ENCODE measurements at places on chromosomes 12 and 14.

- no peak for DNase-seq
Measured at GRCh38 chr12:132238884-132239283, 90.5 kb downstream of the GALNT9 start.

DNA sequence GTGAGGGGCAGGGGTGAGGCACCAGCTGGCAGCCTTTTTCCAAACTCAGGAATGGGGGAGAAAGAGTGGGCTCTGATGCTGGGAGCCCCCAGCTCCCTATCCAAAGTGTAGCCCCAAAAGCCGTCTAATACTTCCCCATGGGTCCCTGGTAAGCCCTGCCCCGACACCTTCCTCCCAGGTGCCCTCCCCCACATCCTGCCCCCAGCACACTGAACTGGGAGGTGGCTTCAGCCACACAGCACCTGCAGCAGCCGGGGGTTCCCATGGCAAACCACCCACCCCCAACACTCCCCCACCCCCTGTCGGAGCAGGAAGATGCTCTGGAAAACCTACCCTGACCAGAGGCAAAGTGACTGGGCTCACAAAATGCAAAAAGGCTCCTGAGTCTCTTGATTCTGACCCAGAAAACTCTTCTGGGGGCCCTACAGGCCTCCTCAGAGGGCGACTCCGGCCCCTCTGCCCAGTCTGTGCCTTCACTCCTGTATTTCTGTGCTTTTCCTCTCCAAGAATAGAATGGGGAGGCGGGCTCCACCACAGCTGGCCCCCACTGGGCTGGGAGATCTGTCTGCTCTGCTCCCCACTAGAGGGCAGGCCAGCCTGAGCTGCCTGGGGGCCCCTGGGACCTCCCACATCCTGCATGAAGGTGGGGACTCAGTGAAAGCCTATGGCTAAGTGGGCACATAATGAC is 81.6 kb downstream of the ITPK1 start:
- DNase-seq = no peak

GRCh38 chr12:112937741-112938719 is at the start of gene OAS3:
OAS3 (plus strand) TSS chr12:112938474; CDS start chr12:112938531, 57 bp downstream.
- peak; percentile 61 for DNase-seq

- DNase-seq = no peak
Measured at GRCh38 chr14:101372894-101373620, 188.2 kb upstream of the DIO3 start.

DNA sequence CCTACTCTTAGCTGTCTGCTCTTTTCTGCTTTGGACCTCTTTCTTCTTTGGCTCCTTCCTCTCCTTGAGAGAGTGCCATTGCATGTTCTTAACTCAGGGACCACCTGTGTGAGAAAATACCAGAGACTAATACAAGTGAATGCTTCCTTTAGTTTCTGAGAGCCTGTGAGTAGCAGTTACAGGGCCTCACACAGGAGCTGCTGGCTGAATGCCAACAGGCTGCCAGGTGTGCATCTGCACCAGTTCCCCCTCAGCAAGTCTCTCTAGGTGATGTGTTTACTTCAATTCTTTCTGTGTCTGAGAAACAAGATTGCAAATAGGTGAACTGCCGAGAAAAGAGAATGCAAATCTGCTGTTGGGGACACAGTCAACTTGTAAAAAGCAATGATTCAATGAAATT is 108.2 kb downstream of the STXBP6 start:
- no peak for DNase-seq

DNA sequence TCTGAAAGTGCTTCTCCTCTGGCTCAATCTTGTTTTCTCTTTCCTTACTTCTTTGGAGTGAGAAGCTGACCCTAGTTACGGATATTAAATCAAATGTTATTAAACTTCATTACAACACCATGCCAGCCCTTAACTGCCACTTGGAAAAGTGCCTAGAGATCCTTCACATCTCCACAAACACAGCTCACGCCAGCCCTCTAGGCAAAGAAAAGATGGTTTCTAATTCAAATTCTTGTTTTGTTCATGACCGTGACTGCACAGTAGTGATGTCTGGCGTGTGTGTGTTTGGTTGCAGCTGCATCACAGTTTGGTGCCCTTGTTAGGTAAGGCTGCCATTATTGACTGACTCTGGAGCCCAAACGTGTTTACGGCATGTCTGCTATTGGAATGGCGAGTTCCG is 113.0 kb downstream of the BEGAIN start:
- no peak for DNase-seq

DNA sequence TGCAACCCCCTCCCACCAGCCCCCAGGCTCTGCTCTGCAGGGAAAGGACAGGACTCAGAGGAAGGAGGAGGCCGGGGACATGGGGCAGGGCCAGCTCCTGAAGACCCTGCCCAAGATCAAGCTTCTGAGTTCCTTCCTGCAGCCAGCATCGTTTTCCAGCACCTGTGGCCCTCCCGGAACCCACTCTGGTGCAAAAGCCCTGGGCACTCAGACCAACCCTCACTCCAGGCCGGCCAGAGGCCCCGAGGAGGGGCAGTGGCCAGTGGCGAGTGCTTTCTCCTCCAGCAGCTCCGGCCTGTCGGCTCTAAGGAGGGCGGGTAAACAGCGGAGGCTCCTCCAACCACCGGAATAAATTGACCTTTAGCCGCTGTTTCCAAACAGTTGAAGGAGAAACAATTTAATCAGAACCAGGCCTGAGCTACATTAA is 10.8 kb downstream of the TMEM179 start:
- no peak for DNase-seq

DNA sequence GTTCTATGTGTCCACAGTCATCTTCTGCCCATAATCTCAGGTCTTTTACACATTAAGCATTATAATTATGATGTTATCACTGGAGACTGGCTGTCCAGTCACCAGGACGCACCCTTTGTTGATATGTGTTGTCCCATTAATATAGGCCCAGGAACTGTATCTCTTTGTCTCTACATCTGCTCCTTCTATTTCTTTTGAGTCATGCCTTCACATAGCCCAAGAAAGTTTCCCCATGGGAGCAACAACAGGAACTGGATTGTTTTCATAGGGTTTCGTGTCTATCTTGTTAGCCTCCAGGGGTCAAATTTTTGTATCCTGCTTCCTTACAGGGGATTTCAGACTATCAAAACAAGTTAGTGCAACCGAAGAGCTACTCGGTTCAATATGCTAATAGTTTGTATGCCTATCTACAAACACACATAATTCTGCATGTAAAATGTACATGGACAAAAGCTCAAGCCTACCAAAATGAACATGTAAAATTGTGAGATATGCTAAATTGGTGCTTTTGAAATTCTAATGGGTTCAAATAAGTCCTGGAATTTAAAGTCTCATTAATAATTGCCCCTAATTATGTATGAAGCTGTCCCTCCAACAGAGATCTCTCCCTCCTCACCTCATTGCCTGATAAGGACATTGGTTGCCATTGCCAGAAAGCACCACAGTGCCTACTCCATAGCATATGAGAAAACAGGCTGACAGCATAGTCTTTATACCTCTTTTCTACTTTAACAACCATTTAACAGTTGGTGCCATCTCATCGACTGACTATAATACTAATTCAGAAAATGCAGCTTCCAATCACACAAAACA is 99.8 kb upstream of the DIO2 start:
- DNase-seq = no peak

DNA sequence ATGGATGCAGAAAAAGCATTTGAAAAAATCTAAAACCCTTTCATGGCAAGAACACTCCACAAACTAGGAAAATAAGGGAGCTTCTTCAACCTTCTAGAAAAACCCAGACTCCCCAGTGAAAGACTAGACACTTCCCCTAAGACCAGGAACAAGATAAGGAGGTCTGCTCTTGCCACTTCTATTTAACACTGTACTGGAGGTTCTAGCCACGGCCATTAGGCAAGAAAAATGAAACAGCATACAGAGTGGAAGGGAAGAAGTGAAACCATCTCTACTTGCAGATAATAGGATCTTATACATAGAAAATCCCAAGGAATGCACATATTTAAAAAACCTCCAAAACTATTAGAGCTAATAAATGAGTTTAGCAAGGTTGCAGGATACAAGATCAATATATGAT is 42.3 kb downstream of the CHGA start:
- DNase-seq = no peak

GRCh38 chr12:14621826-14622225 is 54.1 kb upstream of the PLBD1 start:
- DNase-seq = no peak

GRCh38 chr12:30839643-30840220 is 85.0 kb upstream of the CAPRIN2 start:
- DNase-seq = no peak

DNA sequence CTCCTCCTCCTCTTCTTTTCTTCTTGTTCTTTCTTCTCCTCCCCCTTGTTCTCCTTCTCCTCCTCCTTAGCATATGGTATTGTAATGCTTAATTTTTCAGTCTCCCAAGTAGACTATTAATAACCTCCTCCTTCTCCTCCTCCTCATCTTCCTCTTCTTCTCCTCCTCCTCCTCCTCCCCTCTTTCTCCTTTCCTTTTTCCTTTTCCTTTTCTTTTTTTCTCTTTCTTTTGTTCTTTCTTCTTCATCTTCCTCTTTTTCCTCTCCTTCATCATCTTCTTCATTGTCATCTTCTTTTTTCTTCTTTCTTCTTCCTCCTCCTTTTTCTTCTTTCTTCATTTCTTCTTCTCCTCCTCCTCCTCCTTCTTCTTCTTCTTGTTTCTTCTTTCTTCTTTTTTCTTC is 251.6 kb upstream of the ARHGAP5 start:
- no peak for DNase-seq

GRCh38 chr14:26621364-26621763 is 23.5 kb upstream of the NOVA1 start:
- DNase-seq = no peak

- DNase-seq = no peak
Measured at GRCh38 chr12:47797441-47797840, 22.3 kb downstream of the HDAC7 start.

DNA sequence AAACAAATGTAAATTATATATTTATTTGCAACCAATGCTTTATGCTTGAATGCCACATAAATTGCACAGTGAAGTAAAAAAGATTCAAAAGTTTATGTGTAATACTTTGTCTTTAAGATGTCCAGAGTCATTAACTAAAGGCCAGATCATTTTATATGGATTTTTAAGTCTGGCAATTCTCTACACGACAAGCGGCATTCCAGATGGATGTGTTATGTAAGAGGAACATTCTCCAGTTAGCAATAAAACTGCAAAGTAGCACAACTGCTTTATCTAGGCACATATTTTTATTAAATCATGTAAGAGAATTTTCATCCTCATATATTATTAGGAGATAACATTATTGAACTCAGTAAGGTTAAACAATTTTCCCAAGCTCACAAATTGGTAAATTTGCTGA is 1717.7 kb upstream of the SEL1L start:
- no peak for DNase-seq

DNA sequence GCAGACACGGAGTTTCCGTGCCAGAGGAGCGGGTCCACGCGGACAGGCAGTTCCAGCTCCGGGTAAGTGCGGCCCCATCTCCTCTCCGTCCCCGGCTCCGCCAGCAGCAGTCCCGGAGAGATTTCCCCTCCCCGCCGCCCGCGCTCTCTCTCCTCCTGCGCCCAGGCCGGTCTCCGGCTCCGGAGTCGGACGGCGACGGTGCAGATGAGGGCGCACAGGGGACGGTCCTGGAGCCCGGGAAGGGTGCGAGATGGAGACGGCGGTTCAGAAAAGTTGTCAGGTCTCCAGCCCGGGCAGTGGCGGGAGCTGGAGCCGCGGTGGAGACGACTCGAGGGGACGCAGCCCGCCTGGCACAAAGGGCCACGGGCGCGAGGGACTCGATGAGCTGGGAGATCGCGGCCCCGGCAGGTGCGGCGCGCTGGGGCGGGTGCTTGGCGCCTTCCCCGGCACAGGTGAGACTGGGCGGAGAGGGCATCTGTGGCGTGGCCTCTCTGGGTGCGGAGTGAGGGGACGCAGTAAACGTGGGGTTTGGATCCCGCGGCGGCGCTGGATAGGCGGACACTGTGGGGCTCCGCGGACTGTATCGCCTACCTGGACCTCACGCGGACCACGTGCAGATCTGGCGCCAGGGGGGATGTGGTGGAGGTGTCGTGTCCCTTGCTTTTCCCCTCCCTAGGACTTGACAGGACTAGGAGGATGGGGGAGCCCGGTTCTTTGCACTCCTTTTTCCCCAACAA is 1540.3 kb upstream of the TMEM132C start:
- DNase-seq = no peak

DNA sequence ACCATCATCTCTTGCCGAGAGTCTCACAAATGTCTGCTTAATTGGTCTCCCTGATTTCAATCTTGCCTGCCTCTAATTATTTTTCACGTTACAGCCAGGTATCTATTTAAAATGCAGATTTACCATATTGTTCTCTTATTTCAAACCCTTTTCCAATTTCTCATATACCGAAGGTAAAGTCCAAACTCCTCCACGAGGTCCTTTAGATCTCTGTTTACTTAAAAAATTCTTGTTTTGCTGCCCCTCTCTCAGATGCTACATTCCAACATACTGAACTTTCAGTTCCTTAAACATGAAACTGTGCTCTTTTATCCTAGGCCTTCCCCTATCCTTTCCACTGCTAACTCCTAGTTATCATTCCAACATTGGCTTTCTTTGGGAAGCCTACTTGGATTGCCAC is 363.9 kb downstream of the CEP128 start:
- no peak for DNase-seq

- no peak for DNase-seq
Measured at GRCh38 chr14:41360126-41360525, 246.6 kb upstream of the LRFN5 start.

DNA sequence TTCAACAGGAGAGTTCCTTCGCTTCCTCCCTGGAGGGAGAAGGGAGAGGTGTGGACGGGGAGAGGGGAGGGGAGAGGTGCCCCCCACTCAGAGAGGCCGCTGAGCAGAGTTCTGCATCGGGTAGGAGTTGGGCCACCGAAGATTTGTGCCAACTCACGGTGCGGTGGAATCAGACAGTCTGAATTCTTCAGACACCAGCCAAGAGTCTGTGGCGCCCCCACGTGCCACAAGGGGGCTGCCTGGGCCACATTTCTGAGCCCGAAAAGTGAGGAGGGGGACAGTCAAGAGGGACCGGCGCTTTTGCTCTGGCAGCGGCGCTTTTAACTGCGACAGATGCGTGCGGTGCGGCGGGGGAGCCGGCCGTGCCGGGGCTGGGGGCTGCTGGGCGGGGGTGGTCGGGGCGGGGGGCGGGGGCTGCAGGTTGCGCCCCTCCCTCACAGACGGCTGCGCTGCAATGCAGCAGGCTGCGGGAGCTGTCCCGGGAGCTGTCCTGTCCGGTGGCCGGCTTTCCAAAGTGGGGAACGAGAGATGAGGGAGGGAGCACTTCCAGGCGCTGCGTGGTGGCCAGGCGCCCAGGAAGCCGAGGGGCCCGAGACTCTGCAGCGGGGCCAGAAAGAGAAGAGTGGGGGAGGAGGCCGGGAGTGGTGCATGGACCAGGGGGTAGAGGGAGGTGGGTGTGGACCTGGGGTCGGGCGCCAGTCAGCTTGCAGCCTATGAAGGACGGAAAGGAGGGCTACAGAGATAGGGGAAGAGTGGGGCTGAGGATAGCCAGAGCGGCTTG is 975 bp upstream of the RTL1 start:
- DNase-seq = no peak

GRCh38 chr12:75212072-75212471 is 2.4 kb upstream of the KCNC2 start:
- no peak for DNase-seq

- no peak for DNase-seq
Measured at GRCh38 chr14:101194373-101195308, 291.1 kb upstream of the RTL1 start.

GRCh38 chr12:131796754-131797587 is 31.2 kb upstream of the MMP17 start:
- DNase-seq = no peak

Measured in stimulated activated naive CD4-positive, alpha-beta T cell treated with Interleukin-2 at 50 U/mL for 16 hours (primary cell).